ENCODE measurements at places on chromosomes 7 and 10.

GRCh38 chr10:61271127-61271780, 181.9 kb downstream of the TMEM26 start:
- DNase-seq, result no peak

GRCh38 chr10:110872145-110872983, 636 bp downstream of the PDCD4 start:
- DNase-seq, result peak; percentile 75

GRCh38 chr10:82827901-82828300, 952.9 kb downstream of the NRG3 start:
- no peak for DNase-seq

DNA sequence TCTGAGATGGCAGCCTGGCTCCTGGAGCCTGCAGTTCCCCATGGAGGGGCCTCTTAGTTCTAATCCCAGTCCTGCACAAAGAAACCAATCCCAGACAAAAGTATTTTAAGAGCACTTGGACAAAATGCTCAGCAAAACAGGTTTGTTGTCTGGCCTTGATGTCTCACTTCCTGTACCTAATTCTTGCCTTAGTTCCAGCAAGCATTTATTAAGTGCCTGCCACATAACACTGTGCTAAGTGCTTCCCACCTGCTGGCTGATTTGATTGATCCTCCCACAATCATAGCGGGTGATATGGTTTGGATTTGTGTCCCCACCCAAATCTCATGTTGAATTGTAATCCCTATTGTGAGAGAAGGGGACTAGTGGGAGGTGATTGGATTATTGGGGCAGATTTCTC, 65.7 kb upstream of the HABP2 start:
- DNase-seq, result no peak

DNA sequence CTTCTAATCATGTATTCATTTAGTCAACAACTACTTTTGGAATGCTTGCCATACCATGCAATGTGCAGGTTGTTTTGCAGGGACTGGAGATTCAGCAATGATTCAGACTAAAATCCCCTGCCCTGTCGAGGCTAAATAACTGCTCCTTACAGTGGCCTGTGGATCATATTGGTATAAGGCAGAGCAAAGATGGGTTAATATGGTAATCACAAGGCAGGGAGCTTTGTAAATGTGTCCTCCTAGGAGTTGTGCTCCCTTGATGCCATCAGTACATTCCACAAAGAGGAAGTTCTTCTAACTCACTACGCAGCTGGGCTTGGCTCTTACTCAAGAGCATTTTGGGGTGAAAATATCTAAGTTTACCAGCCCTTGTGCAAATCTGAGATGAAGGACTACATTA, 614 bp upstream of the IFIT2 start:
- peak; percentile 85 for DNase-seq
